ENCODE measurements at places on chromosomes 2 and 18. TPM values are rescaled to one million over a fixed set of nuclear protein-coding genes. Genes with fewer than 3 reads are reported as not detected.
A peak's percentile ranks its signal among the peaks of the same experiment; 100 is the strongest.

GRCh38 chr2:100995309-100996075, 6.6 kb upstream of the RPL31 start:
- no peaks in the 10 kb centered on the region for H3K36me3 ChIP-seq
- peaks cover 5% of the 10 kb centered on the region for H3K4me1 ChIP-seq
- H3K27ac ChIP-seq = no peak overlapping the region
- H3K27me3 ChIP-seq = no peaks in the 10 kb centered on the region
- DNase-seq = no peak

DNA sequence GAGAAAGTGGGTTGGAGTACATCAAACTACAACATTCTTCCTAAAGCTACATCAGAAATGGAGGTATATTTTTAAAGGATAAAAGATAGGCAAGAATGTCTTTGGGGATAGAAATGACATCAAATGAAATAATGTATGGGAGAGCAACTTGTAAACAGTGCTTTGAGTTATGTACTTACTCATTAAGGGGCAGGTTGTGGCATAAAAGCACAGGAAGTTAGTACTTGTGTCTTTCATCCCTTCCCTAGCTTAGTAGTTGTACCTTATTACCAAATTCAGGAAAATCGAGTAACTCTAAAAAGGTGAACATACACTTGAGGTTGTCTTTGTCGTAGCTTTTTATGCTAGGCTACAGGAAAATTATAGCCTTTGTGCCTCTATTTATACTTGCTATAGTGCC, 28.9 kb downstream of the PPP1CB start:
- no peak overlapping the region for H3K4me3 ChIP-seq
- H3K27me3 ChIP-seq = no peaks in the 10 kb centered on the region
- H3K4me1 ChIP-seq = peaks cover 26% of the 10 kb centered on the region
- H3K27ac ChIP-seq = peak overlapping the region; percentile 59
- DNase-seq = no peak

GRCh38 chr18:12093520-12094257, at the start of gene ANKRD62:
ANKRD62 (plus strand) TSS chr18:12093843; CDS start chr18:12094018, 175 bp downstream.
- H3K4me3 ChIP-seq = no peak within 1 kb of the TSS
- H3K36me3 ChIP-seq = no peaks in the 10 kb centered on the region
- no peak within 1 kb of the TSS for H3K27ac ChIP-seq
- no peak for DNase-seq
- peaks cover 6% of the 10 kb centered on the region for H3K27me3 ChIP-seq

- H3K27me3 ChIP-seq = no peaks in the 10 kb centered on the region
- H3K4me3 ChIP-seq = no peak overlapping the region
- H3K36me3 ChIP-seq = no peaks in the 10 kb centered on the region
- no peak for DNase-seq
Observed at GRCh38 chr2:11695576-11695975, 25.6 kb upstream of the NTSR2 start.

DNA sequence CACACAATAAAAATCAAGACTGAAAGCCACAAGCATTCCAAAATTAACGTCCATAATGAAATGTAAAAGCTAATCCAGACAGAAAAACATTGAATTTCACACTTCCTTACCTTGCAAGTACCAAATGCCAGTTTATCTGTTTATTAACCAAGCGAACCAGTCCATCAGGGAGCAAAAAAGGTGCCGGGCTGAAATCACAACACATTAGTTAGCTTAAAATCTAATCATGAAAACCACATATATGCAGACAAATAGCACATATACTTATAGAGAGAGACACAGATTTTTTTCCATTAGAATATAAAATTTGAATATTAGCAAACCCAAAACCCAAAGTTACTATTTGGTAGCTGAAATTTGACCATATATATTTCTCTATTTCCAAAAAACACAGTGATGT, 7.2 kb downstream of the NBAS start:
- H3K36me3 ChIP-seq = peaks cover 17% of the 10 kb centered on the region
- no peak overlapping the region for H3K4me3 ChIP-seq
- H3K27me3 ChIP-seq = no peaks in the 10 kb centered on the region

GPR45 gene
- not detected for total RNA-seq

UGT1A10 gene
- not detected for total RNA-seq

EFEMP1 gene
- total RNA-seq = not detected

All from activated naive CD4-positive, alpha-beta T cell treated with anti-CD3 and anti-CD28 coated beads for 36 hours (primary cell).